ENCODE measurements at places on chromosomes 3 and 15.

DNA sequence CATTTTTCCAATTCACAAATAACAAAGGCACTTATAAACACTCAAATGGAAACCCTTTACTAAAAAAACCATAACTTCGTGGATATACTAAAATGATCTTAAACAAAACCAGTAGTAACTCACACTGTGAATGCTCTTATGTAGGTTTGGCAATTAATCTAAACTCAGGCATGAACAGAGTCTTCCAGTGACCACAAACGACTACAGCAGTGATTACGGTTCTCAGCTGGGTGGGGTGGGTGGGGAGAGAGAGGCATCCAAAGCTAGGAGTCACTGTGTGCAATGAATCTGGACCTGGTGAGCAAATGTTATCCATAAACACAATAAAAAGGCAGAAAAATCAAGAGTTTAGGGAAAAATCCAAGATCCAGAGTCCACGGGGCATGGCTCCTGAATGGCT is 21.3 kb downstream of the SLC12A8 start:
- DNase-seq, result peak; percentile 69

- DNase-seq, result no peak
These were observed 29.5 kb downstream of the RAD54L2 start for GRCh38 chr3:51568036-51568435.

DNA sequence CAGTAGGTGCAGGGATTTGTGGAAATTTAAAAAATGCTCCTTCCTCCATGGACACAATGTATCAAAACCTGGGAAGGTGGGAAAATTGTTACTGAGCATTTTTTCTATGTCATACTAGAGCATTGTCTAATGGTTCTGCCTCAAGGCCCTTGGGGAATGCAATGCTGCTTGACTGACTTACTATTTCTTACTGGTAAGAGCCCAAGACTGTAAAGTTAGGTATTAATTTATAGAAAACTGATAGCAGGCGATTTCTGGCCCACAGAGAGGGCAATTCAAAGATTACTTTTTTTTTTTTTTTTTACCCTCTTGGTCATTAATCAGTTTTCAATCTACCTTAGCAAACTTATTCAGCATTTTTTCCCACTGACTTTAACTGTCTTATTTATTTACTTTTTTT is 38.5 kb upstream of the MRPL3 start:
- no peak for DNase-seq

GRCh38 chr15:50879016-50879617 is 29.4 kb upstream of the AP4E1 start:
- DNase-seq, result no peak

- DNase-seq, result no peak
These were observed 195.4 kb downstream of the SUCLG2 start for GRCh38 chr3:67458896-67459530.

DNA sequence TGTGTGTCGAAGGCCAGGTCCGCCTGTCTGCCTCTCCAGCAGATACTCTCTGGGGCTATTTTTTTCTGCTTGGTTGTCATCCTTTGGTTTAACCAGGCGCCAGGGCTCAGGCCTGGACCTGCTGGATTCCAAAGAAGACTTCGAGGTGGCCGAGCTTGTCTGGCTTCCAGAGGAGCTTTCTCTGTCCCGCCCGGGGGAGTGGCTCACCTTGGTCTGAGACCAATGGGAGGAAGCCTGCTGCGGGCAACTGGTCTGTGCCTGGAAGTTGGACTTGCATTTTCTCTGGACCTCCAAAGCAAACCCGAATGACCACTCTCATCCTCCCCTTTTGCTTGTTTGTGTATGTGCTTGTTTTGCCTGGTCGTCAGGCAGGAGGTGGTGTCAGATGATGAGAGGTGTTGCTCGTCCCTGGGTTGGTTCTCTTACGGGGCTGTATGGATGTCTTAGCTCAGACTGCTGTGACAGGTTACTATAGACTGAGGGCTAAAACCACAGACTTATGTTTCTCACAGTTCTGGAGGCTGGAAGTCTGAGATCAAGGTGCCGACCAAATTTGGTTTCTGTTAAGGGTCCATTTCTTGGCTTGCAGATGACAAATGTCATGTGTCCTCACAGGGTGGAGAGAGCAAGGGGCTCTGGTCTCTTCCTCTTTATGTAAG is 19.3 kb downstream of the IGF1R start:
- no peak for DNase-seq

GRCh38 chr15:27692438-27692837 is 406.7 kb downstream of the OCA2 start:
- no peak for DNase-seq

GRCh38 chr3:89506462-89507103 is 399.2 kb downstream of the EPHA3 start:
- no peak for DNase-seq

DNA sequence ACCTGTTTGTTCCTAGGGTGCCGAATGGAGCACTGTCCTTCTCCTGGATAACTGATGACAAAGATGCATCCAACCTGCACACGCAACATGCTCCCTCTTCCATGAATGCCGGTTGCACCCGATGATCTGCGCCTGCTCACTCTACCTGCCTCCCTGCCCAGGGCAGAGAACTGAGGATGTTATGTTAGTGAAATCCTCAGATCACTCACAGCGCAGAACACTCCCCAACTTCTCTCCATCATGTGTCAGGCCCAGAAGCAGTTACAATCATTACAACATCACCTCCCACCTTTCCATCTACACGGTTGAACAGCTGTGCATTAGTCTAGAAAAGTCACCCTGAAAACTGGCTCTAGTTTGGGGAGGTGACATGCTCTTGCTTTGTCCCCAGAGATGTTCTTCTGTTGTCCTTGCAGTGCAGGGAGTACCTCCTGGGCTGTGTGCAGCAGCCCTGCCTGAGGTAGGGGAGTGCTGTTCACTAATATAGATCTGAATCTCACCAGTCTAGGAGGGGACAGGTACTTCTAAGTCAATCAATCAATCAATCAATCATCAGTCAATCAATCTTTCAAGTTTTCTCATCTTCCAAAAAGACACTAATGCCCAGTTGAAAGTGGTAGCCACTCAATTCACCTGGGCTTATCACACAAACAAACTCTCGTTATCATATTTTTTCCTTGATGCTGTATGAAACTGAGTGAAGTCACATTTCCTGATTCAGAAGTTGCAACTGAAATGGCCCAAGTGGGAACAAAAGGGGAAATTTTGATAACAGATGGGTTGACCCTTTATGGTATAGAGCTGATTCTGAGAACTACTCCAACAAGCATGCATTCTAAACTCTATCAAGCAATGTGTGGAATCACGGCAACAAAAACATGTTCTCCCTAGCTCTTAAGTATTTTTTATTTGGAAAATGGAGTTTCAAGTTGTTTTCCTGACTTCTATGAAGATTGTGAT is 15.4 kb upstream of the ISLR start:
- no peak for DNase-seq

DNA sequence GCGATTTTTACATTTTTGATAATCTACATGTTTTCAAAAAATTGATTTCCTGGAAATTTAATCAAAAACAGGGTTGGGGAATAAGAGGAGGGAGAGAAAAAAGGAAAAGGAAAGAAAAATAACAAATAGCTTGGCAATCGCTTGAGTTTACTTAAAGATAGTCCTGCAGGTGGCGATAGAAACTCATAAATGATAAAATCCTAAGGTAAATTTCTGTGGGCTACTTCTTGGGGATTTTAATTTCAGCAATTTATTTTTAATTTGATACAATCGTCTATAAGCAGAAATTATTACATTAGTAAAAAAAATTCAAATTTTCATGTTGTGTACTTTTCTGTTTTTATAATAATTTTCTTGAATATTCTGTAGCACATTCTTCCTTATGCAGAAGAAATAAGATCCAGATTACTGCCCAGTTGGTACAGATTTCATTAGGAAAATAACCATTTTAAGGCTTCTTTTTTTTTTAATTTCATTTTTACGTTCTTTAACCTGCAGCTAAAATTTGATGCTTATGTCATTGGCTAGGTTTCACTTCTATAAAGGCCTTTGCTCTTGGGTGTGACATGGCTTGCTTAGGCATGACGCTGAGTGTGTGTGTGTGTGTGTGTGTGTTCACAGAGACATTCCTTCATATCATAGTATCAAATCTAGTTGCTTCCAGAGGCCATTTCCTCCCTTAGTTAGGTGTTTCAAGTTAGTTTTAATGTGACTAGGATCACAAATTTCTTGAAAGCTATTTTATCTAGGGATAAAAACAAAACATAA is 181.8 kb downstream of the MCTP2 start:
- peak; percentile 20 for DNase-seq

DNA sequence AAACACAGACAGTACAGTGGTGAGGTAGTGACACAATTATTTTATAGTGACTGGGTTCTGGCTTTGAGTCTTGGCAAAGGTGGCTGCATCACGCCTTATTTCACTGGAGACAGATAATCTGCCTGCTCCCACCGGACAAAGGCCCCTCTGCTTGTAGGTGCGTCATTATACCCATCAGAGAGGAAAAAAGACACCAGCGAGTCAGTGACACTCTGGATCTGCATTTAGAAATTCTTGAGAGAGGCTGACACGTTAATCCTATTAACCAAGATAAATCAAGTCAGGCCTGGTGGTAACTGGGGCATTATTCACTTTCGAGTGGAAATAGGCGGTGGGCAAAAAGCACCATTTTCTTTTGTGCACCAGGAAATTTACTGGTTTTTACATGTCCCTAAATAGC is 76.2 kb downstream of the NR2F2 start:
- DNase-seq, result no peak

GRCh38 chr3:134965865-134966481 is 170.9 kb downstream of the EPHB1 start:
- DNase-seq, result no peak

DNA sequence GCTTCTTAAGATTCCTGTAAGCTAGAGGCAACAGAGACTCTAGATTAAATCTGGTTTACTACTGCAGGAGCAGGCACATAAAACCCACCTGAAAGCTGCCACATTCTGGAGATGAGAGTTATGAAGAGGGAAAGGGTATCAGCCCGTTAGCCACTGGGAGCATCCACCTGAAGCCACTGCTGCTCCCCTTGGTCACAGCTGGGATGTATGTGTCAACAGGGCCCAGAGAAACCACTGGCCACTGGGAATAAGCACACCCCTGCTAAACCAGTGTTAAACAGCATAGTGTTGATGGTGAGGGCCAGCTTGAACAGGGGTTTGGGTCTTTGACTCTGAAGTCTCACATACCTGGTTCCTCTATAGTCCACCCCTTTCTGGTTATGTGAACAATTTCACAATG is 10.9 kb downstream of the SLCO2A1 start:
- no peak for DNase-seq

DNA sequence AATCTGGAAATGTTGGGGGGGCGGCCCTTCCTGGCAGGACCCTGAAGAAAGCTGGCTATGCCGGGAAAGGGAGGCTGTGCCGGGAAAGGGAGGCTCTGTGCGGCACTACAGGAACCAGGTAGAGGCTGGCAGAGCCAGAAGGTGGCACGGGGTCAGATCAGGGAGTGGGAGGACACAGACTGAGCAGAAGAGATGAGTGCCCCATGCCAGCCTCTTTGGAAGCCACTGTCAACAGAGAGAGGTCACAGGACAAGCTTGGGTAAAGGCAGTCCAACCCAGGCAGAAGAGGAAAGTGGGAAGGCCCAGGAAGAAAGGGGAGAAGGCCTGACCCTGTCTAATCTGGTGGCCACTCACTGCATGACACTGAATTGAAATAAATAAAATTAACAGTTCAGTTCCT is 1.5 kb downstream of the C15orf62 start:
- no peak for DNase-seq
